ENCODE measurements at places on chromosomes 1 and 21.

DNA sequence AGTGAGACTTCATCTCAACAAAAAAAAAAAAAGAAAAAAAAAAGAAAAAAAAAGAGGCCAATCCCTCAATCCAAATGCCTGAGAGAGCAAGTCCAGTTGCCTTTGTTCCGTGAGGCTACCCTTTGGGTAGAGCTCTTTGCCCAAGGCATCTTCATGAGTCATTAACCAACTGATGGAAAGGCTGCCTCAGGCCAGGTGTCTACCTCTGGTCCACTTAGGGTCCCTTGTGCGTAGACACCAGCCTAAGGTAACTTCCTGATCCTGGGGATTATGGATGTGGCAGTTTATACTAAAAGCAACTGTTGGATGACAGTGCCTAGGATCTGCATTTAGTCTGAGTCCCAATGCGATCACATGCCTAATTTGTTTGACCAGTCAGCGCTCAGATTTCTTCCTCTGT lies 20.7 kb upstream of the ZNF326 start:
- no peak for DNase-seq

- DNase-seq: no peak
These were observed 72.9 kb upstream of the ZNF678 start for GRCh38 chr1:227490478-227490877.

DNA sequence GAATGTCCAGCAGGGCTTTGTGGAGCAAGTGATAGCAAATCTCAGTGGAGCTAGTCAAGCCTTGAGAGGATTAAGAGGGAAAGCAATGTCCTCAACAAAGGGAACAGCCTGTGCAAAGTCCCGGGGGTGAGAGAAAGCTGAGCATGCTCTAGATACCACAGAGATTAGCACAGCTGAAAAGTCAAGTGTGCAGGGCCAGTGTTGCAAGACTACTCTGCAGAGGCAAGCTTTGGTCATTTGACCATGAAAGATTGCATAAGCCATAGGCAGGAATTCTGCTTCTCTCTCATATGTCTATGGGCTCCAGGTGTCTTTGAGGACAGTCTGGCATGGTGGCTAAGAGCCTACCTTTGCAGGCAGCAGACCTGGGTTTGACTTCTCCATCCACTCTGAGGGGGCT lies 181.0 kb upstream of the JUN start:
- DNase-seq: no peak

- no peak for DNase-seq
These were observed 79.7 kb downstream of the SLC16A1 start for GRCh38 chr1:112876315-112876714.

GRCh38 chr1:188594542-188595235 lies 1765.9 kb downstream of the PLA2G4A start:
- DNase-seq: no peak

DNA sequence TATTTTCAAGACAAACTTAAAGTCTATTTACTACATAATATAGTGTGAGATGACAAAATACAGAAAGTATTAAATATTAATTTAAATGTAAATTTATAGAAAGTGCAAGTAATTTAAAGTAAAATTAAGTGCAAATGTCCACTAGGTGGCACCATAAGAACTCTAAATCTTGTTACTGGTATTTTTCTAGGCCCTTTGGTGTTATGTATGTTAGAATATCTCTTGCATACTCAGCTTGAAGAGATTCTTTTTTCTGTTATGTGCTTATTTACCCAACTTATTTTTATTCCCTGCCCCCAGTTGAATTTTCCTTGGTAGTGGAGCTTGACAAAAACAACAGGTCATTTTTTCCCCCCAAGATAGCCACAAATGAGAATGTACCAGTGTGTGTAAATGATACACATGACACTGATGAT lies 71.5 kb downstream of the RPS6KC1 start:
- no peak for DNase-seq

Data from osteocyte (in vitro differentiated cells).